ENCODE measurements at places on chromosomes 7 and 10.

- DNase-seq, result no peak
Observed at GRCh38 chr7:139829775-139830117, 682 bp downstream of the TBXAS1 start.

DNA sequence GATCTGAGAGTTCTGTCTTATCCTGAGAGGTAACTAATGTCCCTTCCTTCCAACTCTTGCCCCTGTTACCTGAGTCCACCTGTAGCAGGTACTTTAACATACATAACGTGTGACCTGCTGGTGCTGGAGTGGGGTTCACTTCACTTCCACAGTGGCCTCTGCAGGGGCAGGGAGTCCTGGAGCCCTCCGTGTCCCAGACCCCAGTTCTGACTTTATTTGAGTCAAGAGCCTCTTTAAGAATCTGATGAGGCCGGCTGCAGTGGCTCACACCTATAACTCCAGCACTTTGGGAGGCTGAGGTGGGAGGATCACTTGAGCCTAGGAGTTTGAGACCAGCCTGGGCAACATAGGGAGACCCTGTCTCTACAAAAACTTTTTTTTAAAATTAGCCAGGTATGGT is 117.0 kb upstream of the RET start:
- DNase-seq, result no peak

- no peak for DNase-seq
Observed at GRCh38 chr10:19904202-19904661, 88.0 kb downstream of the PLXDC2 start.

DNA sequence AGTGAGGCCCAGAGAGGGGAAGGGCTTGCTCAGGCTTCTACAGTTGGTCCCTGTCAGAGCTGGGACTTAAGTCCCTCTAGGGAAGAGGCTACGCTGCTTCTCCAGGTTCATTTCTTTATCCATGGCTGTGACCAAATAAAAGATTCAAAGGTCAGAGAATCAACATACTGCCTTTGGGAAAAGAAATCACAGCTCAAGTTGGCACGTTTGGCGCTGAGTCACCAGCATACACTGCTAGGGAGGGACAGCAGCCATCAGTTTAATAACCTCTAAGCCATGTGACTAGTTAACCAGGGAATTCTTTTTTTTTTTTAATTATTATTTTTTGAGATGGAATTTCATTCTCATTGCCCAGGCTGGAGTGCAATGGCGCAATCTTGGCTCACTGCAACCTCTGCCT is 28.4 kb upstream of the CRHR2 start:
- no peak for DNase-seq

GRCh38 chr7:50497968-50498367 is 47.8 kb upstream of the FIGNL1 start:
- no peak for DNase-seq

GRCh38 chr7:6023974-6024435 is 7.2 kb upstream of the ANKRD61 start:
- no peak for DNase-seq

DNA sequence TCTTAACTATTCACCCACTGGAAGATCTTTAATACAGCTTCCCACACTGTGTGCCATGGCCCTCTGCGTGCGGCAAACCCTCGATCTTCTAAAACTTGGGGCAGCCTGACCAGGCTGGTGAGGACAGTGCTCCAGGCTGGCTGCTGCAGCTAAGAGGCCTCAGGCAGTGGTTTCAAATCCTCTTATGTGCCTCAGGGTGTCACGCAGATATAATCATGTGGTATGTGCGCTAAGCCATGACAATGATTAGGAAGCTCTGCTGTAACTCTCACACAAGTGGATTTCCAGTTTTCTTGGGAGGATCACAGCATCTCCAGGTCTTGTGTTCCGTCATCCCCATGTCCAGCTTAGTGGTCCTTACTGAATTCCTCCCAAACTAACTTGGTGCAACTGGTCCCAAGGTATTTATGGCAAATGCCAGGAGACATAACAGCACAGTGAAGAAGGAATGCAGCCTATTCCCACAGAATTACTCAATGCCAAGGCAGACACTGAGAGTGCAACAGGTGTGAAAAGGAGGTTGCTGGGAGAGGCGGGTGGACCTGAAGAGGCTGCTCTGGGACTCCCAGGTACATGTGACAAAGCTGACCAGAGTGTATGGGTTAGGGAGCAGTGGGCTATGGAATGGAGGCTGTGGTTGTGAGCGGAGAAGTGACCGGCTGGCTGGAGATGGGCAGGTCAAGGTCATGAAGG is 2.3 kb downstream of the HPS1 start:
- no peak for DNase-seq

GRCh38 chr10:62258926-62259325 is 9.7 kb downstream of the RTKN2 start:
- DNase-seq, result no peak

GRCh38 chr7:122412883-122413282 is 108.3 kb upstream of the FEZF1 start:
- DNase-seq, result no peak

- no peak for DNase-seq
Observed at GRCh38 chr10:26831936-26832335, 28.8 kb downstream of the ABI1 start.

DNA sequence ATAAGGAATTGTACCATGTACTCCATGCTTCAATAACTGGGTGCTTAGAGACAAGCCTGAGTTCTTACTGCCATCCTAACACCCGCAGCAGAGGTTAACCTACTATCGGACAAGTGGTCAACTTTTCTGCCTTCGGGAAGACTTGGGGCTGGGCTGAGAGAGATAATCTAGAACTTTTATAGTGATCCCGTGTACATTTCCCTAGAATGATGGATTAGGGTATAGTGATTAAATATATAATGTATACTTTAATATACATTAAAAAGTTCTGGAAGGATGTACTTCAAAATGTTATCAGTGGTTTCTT is 12.2 kb upstream of the HNRNPF start:
- DNase-seq, result no peak

DNA sequence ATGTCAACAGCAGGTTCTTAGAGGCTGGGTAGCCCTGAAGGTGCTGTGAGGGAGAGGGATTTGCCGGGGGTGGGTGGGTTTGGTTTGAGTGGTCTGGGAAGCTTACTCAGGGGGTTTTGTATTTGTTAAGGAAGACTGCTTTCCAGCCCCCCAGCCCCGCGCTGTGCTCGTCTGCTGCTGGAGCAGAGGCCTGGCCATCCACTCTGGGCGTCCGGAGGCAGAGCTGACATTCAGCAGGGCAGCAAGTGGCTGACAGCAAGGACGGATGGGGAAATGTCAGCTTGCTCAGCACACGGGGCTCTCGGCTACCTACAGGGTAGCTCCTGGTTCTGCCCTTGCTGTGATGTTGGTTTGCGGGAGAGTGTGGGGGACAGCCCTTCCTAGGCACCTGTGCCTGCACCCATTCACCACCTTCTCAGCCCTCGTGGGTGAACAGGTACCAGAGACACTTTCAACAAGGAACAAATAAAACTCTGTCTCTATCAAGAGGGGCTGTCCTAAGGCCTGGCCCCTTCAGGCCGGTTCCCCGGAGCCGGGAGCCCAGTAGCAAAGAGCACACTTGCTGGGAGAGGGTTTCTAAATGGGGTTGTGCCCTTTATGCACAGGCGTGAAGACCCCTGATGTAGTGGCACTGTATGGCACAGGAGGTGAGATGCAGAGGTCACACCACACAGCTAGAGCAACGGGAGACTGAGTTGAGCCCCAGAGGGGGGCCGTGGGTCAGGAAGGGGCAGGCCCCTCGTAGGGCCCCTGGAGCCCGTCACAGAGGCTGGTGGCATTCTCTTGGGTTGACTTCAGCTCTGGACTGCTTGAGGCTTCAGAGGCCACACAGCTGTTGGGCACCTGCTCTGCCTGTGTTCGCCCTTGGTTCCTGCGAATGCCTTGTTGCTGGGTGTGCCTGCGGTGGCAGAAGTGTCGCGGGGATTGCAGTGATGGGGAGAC is 72.2 kb upstream of the SHH start:
- no peak for DNase-seq

GRCh38 chr10:62761115-62761514 is 43.4 kb upstream of the ADO start:
- DNase-seq, result no peak

GRCh38 chr10:130382031-130382430 is 245.8 kb downstream of the GLRX3 start:
- DNase-seq, result no peak

DNA sequence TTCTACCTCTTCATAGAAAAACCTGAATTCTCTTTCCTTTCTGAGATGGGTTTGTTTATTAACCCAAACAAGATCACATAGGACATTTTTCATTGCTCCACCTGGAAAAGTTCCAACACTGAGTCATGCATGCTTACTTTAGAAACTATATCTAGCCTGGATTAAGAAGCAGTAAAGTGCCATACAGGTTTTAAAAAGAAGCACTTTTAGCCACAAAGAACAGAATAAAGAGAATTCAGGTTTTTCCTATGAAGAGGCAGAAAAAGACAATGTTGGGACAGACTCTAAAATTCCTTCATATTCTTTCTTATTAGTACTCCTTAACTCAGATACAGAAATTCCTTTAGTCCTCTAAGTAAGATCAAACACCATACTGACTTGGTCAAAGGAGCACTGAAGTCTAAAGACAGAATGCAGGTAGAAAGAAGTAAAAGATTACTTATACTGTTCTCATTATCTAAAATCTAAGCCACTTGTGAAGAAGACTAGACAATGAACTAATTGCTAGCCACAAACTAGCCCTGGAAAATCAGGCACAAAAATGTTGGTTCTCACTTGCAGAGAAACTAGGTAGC is 241.3 kb downstream of the ANK3 start:
- DNase-seq, result no peak
